Fibroblast of skin of scalp (primary cell): ENCODE measurements at places on chromosomes 3 and 15.
A peak's percentile ranks its signal among the peaks of the same experiment; 100 is the strongest.

- no peak for DNase-seq
These were observed 100.2 kb downstream of the GHSR start for GRCh38 chr3:172347895-172348679.

DNA sequence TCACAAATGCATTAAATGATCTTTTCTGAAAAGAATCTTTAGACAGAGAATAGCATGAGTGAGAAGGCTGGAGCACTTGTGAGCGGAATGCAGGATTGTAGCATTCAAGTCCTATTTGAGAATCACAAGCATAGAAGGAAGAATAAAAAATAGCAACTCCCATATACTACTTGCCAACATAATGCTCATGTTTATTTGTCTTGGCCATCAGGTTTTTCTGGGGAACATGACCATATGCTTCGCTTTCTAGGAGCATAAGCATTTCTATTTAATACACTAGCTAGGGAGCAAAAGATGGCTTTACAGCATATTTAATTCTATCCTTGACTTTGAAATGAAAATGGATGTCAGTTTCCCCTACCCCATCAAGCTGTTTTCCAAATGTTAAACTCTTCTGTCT, 170.3 kb upstream of the MITF start:
- DNase-seq: no peak

- DNase-seq: no peak
These were observed 19.0 kb upstream of the IL1RAP start for GRCh38 chr3:190494907-190495306.

- no peak for DNase-seq
These were observed 23.5 kb downstream of the MITF start for GRCh38 chr3:69762768-69763229.

DNA sequence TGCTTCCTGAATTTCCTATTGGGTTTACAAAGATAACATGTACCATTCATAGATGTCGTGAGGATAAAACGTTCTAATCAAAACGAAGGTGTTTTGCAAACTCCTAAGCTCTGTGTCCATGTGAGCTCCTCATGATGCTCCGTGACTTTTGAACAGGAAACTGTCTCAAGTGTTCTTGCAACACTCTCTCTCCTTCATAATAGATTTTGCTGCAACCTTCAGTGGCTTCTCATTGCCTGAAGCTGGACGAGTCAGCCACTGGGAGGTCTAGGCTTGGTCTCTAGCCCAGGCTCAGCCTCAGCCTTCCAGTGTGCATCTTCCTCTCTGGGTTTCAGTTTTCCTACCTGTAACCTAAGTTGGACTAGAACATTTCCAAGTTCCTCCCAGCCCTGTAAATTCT, 18.7 kb upstream of the BCL2A1 start:
- DNase-seq: no peak

DNA sequence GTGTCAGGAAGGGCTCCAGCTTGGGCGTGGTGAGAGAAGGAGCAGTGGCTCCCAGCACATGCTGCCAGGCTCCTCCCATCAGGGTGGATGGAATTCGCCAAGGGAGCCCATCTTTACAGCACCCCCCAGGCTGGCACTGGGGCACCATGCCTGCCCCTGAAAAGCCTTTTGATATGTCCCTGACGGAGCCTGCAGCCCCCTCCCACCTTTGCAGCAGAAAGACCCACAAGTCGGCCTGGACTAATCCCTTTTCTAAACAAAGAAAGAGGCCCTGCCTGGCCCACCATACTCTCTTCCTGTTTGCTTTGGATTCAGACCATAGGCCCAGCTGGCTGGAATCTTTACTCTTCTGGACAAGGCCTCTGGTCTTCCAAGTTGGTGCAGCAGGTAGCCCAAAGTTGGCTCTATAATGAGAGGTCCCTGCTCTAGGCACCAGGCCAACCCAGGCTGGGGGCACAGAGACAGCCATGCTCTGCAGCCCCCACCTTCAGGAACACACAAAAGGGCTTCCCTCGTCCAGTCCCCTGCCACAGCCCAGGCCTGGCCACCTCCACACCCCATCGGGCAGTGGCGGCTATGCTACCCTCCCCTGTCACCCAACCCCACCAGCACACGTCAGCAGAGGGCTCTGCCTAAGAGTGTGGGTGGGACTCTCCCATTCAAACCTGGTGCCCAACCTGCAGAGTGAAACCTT, 5.4 kb downstream of the ANPEP start:
- no peak for DNase-seq

DNA sequence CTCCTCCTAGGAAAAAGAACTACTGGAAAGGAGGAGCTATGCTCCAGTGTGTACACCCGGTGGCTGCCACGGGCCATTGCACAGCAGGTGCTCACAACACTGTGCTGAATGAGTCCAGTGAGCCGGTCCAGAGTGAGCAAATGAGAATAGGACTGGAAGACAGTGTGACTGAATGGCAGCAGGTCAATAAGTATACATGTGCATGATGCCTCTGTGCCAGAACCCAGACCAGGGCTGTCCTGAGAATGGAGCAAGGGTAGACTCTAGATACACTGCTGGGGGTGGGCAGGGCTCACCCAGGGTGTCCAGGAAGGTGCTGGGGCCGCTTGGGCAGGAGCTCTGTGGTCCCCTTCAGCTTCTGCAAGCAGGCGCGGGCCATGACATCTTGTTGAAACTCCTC, 8.3 kb downstream of the POLG start:
- DNase-seq: no peak

GRCh38 chr3:59563072-59563605, 513.3 kb upstream of the CFAP20DC start:
- peak; percentile 58 for DNase-seq

DNA sequence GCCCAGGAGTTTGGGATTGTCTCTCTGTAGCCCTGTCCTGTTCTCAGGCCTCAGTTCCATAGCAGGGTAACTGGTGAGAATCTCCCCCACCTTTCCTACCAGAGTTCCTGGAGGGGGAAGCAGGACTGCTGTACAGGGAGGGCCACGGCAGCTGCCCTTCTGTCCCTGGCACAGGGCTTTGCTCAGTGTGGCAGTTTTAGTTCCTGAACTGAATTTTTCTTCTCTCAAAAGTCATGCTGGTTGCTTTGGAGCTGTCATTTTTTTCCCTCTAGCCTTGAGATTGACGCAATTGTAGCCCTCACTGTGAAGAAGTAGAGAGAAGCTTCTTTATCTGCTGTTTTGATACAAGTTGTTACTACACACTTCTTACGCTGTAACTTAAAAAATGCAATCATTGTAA, 55.5 kb downstream of the TPRG1 start:
- no peak for DNase-seq

DNA sequence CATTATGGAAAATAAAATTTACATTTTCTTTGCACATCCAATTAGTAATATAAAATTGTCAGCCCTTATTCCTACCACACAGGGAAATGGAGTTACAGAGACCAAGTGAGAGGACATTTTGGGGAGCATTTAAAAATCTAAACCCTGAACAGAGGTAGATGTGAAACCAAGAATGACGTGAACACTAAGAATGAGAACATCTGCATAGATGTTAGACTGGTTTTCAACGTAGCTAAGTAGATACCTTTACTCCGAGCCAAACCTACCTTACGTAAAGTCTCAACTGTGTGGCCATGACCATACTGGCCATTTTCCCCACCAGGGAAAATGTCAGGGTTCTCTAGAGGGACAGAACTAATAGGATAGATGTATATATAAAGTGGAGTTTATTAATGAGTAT, 51.4 kb upstream of the THBS1 start:
- DNase-seq: no peak

DNA sequence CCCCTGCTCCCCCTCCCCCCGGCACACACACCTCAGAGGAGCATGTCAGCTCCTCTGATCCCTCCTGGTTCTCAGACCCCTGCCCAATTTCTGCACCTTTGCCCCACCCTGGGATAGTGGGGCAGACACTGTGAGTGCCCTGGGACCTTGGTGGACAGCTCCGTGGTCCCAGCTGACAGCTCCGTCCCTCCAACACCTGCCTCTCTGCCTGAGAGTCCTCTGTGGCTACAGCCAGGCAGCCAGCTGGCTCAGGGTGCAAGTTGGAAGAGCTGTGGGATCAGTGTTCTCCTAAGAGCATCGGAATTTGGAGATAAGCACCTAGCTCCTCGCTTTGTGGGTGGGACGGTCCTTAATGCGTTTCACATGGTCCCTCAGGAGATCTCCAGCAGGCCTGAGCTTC, 43.7 kb upstream of the PGPEP1L start:
- no peak for DNase-seq

DNA sequence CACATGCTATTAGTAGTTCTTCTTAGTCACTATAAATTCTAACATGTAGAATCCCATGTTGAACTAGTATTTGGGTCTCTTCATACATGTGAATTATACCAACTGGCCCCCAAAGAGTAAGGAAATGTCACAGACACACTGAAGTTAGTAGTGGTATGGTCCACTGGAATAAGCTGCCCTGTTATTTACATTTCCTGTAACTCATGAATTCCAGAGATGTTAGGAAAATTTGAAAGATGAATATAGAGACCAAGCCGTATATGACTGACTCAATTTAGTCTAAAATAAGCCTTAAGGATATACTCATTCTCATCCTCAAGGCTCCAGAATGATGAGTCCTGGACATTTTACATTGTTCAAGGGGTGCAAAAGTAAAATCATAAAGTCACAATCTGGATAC, 81.2 kb downstream of the FBXL22 start:
- peak; percentile 53 for DNase-seq

GRCh38 chr3:72449551-72449950, 398.7 kb downstream of the SHQ1 start:
- DNase-seq: peak; percentile 76

DNA sequence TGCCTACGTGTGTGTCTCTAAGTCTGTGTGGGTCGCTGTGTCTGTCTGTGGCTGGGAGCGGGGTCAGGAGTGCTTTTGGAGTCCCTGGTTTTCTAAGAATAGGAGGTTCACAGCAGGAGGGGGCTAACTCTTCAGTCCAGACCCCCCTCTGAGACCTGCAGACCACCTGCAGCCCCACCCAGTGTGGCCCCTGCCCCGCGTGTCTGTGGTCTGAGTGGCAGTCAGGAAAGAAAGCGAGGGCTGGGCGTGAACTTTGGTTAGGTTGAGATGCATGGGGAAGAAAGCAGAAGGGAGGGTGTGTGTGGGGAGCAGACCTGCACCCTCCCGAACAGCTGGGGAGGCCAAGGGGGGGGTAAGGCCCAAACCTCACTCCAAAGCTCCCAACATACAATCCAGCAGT, 144.9 kb upstream of the TPM1 start:
- no peak for DNase-seq

DNA sequence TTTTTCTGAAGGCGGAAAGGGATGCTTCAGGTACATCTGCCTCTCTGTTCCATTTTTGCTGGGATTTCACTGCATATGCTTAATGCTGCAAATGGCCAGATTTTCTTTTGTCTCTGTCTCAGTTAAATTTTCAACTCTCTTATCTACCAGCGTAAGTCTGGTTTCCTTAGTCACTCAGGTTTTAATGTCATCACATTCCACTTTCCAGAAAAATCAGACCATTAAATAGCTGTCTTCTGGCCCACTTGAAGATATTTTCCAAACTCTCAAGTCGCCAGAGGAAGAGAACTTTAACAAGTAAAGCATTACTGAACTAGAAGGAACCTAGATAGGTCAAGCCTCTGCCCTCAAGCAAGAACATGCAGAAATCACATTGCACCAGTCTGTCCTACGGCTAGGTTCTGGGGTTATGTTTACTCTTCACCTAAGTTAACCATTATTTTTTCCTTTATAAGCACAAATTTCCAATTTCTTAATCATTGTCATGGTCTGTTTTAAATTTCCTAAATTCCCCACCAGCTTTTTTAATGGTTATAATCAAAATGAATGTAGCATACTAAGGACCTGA, 26.5 kb downstream of the AVEN start:
- DNase-seq: no peak

DNA sequence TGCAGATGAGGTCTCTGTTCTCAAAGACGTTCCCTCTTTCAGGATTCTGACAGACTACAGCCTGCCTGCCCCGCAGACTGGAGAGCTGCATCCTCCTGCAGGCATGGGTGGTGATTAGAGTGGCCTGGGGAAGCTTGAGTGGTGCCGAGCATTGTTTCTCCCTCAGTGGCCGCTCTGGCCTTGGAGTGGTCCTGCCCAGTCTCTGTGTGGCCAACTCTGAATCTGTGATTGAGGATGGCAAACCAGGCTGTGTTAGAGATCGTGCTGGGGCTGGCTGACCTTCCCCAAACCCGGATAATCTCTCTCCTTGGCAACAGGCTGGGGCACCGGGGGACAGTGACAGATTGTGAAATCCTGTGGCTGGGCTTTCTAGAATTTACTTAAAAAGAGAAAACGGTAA, 11.0 kb upstream of the ADCY5 start:
- DNase-seq: no peak

DNA sequence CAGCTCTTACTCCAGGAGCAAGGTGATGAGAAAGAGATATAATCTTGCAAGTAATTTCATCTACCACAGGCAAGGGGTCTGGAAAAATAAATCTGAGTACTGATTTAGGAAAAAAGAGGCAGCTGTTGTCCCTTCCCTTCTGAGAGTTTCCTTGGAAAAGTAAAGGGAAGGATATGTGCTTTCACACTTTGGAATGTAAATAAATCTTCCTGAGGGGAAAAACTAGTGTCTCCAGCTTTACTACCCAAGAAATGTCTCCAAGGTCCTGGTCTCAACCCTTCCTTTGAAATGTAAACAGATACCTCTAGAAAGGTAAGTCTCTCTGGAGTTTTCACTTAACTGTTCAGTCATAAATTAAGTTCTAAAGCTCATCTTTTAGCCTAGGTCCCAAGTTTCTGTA, 102.6 kb downstream of the DPH6 start:
- peak; percentile 37 for DNase-seq

GRCh38 chr15:85673326-85673725, 121.4 kb downstream of the KLHL25 start:
- DNase-seq: peak; percentile 50

DNA sequence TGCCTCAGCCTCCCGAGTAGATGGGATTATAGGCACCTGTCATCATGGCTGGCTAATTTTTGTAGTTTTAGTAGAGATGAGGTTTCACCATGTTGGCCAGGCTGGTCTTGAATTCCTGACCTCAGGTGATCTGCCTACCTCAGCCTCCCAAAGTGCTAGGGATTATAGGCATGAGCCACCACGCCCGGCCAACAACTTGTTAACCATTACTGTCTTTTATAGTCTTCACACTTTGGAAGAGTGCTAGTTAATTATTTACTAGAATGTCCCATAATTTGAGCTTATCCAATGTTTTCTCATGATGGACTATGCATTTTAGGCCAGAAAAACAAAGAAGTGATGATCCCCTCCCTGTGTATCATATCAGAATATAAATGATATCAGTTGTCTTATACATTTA, 288.6 kb upstream of the CBLB start:
- DNase-seq: no peak

- no peak for DNase-seq
These were observed 78.5 kb downstream of the OCA2 start for GRCh38 chr15:28020644-28021043.

- no peak for DNase-seq
These were observed 6.1 kb downstream of the PLCB2 start for GRCh38 chr15:40301467-40302179.

- no peak for DNase-seq
These were observed 105.3 kb downstream of the CD47 start for GRCh38 chr3:107985496-107985895.

DNA sequence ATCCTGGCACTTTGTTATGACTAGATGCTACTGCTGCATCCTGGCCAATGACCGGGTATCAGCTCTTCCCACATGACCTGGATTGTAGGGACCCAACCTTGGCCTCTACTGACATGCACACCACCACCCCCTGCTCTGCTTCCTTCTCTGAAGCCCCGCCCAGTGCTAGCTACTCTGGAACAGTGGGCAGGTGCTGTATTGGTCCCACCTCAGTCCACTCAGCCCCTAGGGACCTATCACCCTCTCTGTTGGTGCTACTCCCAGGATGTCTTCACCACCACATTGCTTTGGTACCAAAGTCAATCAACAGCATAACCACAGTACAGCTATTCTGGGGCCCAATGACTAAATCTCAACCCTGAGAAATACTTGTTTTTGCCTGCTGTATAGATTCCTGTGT, 170.2 kb upstream of the PRICKLE2 start:
- DNase-seq: no peak
